Effector CD4-positive, alpha-beta T cell (primary cell): ENCODE measurements at places on chromosomes 1 and 21.
A peak's percentile ranks its signal among the peaks of the same experiment; 100 is the strongest.

GRCh38 chr1:40612345-40612831 is 53.1 kb downstream of the RIMS3 start:
- DNase-seq, result peak; percentile 56

GRCh38 chr1:156656806-156657740 is 15.2 kb downstream of the BCAN start:
- peak; percentile 69 for DNase-seq

- DNase-seq, result no peak
Observed at GRCh38 chr1:228141226-228142044, 1.4 kb downstream of the GUK1 start.

DNA sequence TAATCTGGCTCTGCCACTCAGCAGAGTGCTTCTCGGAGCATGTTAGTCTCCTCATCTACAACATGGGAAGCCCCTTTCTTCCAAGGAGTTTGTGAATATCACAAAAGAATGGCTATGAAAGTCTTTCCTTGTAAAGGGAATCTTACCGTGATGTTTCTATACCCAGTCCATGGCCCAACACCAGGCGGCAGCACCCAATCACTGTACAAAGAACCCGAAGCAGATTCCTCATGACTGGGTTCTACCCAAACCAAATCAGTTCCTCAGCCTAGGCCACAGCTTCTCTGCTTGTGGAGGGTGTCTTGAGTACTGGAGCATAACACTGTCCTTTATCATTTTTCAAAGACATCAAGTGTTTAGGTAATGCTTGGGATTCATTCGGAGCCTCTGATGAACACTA is 16.6 kb upstream of the SLFNL1 start:
- no peak for DNase-seq

GRCh38 chr1:201255479-201256362 is 27.6 kb upstream of the PKP1 start:
- no peak for DNase-seq

- no peak for DNase-seq
Observed at GRCh38 chr1:79819140-79819539, 812.6 kb upstream of the ADGRL4 start.

GRCh38 chr1:27099587-27100334 is 55.2 kb downstream of the SLC9A1 start:
- DNase-seq, result no peak

GRCh38 chr1:246978281-246978680 is 29.6 kb downstream of the ZNF695 start:
- DNase-seq, result no peak

GRCh38 chr21:44920694-44921604 is at the start of gene ITGB2:
TSS of gene ITGB2 (minus strand) at chr21:44920899. CDS start at chr21:44910782, 10,117 bp downstream.
- peak; percentile 30 for DNase-seq
